ENCODE measurements at places on chromosomes 3 and 15. TPM values are rescaled to one million over a fixed set of nuclear protein-coding genes. Genes with fewer than 3 reads are reported as not detected.

The ARPIN gene
- total RNA-seq, result 60.4 TPM

The SUSD5 gene
- not detected for total RNA-seq

DNA sequence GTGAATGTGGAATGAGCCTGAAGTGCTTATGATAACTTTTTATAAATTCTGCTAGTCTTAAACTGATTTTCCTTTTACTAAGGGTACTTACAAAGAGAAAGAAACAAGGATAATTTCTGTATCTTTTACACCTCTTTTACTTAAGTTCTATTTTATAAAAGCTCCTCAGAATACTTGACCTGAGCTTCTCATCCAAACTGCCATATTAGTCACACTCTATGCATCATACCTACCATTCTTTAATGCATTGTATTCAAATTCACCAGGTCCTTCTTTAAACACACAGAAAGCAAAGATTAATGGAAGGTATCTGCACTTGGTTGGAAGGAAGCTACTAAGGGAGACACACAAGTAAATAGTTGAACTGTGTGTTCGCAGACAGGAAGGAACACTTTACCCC is 1.6 kb upstream of the TOPAZ1 start:
- no peak for DNase-seq

DNA sequence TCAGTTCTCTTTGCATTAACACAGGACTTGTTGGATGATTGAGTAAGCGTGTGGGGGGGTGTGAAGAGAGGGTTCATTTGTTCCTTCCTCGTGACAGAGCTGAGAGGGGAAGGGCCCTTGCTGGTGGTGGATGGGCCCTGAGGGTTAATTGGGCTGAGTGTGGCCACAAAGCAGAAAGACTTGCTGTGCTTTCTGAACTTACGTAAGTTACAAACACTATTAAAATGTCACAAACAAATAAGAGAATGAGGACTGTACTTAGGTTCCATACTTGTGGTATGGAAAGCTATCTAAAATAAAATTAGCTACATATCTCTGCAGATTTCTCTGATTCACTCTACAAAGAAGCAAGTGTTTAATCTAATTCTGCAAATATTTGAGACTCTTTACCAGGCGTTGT is 231.3 kb downstream of the LPP start:
- no peak for DNase-seq
